Activated naive CD8-positive, alpha-beta T cell treated with anti-CD3 and anti-CD28 coated beads, Interleukin-2, amount 10 ng/mL, durations not matched to agents 7 days and 5 days (primary cell): ENCODE measurements at places on chromosomes 1 and 21.

- no peak for DNase-seq
These were observed 392.1 kb downstream of the KIF26B start for GRCh38 chr1:245546875-245547274.

GRCh38 chr1:92862605-92863004, 30.8 kb downstream of the RPL5 start:
- DNase-seq = no peak

- DNase-seq = no peak
These were observed 62.5 kb upstream of the ARHGAP29 start for GRCh38 chr1:94299627-94300553.

- no peak for DNase-seq
These were observed 1.3 kb downstream of the FCGR2A start for GRCh38 chr1:161506336-161507223.

- no peak for DNase-seq
These were observed 14.9 kb downstream of the ZYG11A start for GRCh38 chr1:52857443-52857842.

DNA sequence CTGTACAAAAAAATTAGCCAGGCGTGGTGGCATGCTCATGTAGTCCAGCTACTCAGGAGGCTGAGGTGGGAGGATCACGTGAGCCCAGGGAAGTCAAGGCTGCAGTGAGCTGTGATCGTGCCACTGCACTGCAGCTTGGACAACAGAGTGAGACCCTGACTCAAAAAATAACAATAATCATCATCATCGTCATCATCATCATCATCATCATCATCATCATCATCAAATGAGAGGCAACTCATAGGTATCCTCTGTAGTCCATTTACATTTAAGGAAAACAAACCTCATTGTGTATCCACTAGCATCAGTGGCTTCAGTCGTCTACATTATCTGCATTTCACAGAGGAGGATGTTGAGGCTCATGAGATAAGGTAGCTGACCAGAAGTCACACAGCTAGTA, 68.8 kb upstream of the SELENON start:
- DNase-seq = no peak

DNA sequence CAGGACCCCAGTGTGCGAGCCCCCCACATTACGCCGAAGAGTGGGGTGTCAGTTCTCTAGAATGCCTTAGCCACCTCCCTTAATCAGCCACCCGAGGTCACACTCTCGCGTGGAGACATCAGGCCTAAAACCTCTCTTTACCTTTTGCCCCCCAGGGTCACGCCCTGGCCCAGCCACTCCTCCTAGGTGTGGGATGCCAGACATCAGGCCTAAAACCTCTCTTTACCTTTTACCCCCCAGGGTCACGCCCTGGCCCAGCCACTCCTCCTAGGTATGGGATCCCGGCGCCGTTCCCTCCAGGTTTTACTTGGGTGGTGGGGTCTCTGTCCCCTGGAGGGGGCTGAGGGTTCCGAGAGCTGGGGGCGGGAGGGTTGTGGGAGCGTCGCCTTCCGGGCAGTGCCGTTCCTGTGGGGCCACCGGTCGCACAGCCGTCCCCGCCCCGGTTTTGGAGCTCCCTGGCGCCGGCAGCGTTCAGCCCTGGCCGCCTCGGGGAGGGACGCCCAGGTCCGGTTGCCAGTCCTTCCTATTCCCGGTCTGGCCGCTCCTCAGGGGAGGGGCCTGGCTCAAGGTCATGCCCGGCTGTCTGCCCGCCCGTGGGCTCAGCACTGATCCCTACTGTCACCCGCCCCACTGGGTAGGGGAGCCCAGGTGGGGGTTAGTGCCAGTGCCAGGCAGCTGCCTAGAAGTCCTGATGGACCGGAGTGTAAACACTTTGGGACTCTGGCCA, 882 bp downstream of the VPS13D start:
- DNase-seq = no peak

GRCh38 chr1:6447818-6448748, 17.9 kb downstream of the TNFRSF25 start:
- DNase-seq = no peak

- DNase-seq = no peak
These were observed 170.8 kb downstream of the SIPA1L2 start for GRCh38 chr1:232459087-232459486.

DNA sequence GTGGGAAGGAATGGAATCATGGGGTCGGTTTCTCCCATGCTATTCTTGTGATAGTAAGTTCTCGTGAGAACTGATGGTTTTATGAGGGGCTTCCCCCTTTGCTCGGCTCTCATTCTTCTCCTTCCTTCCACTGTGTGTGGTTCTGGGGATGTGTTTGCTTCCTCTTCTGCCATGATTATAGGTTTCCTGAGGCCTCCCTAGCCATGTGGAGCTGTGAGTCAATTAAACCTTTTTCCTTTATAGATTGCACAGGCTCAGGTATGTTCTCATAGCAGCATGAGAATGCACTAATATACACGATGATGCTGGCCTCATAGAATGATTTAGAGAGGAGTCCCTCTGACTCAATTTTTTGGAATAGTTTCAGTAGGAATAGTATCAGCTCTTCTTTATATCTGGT, 195.4 kb upstream of the IVNS1ABP start:
- DNase-seq = no peak

- no peak for DNase-seq
These were observed 42.4 kb downstream of the TTC39A start for GRCh38 chr1:51287966-51288365.

GRCh38 chr1:22408230-22408629, 43.4 kb upstream of the ZBTB40 start:
- DNase-seq = no peak

DNA sequence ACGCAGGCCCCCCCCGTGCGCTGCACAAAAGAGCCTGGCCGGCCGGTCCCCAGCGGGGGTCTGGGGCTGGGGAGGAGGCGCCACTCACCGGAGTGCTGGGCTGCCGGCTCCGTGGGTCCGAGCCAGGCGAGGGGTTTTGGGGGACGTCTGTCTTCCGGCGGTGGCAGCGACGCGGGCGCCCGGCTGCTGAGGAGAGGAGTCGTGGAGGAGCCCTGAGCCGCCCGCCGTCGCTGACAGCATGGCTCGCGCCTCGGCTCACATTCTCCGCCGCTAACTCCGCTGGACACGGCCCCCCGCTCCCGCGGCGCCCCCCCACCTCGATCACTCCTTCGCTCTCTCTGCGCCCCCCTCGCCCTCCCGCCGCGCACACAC, 649 bp downstream of the AHDC1 start:
- peak; percentile 64 for DNase-seq

DNA sequence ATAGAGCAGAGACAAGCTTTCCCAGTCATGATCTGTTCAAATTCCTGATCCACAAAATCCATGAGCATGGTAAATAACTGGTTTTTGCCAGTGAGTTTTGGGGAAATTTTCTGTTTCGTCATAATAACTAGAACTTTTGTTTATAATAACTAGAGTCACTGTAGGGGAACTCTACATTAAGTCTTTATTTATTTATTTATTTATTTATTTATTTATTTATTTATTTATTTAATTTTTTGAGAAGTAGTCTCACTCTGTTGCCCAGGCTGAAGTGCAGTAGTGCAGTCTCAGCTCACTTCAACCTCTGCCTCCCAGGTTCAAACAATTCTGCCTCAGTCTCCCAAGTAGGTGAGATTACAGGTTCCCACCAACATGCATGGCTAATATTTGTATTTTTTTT, 1106.8 kb downstream of the AMY1C start:
- DNase-seq = no peak

- DNase-seq = no peak
These were observed 50.7 kb downstream of the KLHDC7A start for GRCh38 chr1:18531503-18531845.
